ENCODE measurements at places on chromosomes 7 and 10.

DNA sequence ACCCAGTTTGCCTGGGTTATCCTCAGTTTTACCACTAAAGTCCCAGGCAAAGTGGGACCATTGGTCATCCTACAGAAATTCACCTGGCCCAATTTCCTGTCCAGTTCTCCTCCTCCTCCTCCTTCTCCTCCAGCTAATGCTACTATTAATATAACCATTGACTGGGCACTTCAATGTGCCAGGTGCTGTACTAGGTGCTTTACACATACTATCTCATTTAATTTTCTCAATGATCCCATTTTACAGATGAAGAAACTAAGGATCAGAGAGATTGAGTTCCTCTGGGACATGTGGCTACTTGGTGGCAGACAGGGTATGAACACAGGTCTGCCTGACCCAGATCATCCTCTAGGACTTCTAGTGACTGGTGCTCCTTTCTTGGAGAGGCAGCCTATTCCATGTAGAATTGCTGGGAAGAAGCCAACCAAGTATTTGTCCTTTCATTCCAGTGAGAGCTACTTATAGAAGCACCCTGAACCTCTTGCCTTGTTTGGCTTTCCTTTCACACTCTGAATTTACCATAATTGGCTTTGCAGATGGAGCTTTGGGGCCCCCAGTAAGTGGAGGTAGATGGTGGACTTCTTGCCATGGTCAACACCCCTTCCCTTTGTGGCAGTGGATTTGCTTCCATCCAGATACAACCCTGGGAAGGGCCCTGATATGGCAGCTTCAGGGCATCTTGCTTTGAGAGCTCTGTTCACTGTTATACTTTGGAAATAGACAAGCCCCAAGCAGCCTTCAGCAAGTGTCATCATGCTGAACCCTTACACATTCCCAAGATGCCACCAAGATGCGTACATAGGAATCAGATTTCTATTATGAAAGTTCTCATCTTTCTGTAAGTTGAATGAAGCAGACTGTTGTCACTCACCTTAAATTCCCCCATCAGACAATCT is 78.7 kb downstream of the MYOF start:
- no peak for DNase-seq
- H3K27me3 ChIP-seq, result no peaks in the 10 kb centered on the region
- no peaks in the 10 kb centered on the region for H3K36me3 ChIP-seq
- H3K4me3 ChIP-seq, result no peak overlapping the region
- H3K27ac ChIP-seq, result no peak overlapping the region

- peaks cover 15% of the 10 kb centered on the region for H3K4me1 ChIP-seq
- no peak overlapping the region for H3K27ac ChIP-seq
- peaks cover 13% of the 10 kb centered on the region for H3K27me3 ChIP-seq
- H3K4me3 ChIP-seq, result no peak overlapping the region
These were observed 87.3 kb downstream of the BEND7 start for GRCh38 chr10:13441476-13441875.

DNA sequence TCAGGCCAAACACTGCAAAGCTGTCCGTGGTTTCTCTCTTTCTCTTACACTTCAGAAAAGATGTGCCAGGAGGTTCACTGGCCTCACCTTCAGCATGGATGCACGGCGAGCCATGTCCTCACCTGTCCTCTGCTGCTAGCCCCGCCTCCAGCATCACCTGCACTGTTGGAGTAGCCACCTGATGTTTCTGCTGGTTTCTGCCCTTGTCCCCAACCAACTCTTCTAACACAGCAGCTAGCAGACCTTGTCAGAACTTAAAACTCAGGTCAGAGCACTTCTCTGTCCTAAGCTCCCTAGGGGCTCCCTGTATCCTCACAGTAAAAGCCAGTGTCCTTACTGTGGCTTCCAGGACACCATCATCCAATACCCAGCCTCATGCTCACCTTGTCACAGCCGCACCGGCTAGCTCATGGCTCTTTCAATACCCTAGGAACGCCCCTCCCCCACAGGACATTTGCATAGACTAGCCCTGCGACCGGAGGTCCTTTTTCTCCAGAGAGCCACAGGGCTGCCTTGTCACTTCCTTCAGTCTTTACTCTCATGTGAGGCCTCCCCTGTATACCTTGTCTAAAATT is 15.2 kb downstream of the PALD1 start:
- no peak overlapping the region for H3K4me3 ChIP-seq
- H3K27ac ChIP-seq, result no peak overlapping the region
- DNase-seq, result no peak
- H3K4me1 ChIP-seq, result peaks cover 5% of the 10 kb centered on the region
- H3K36me3 ChIP-seq, result no peaks in the 10 kb centered on the region

DNA sequence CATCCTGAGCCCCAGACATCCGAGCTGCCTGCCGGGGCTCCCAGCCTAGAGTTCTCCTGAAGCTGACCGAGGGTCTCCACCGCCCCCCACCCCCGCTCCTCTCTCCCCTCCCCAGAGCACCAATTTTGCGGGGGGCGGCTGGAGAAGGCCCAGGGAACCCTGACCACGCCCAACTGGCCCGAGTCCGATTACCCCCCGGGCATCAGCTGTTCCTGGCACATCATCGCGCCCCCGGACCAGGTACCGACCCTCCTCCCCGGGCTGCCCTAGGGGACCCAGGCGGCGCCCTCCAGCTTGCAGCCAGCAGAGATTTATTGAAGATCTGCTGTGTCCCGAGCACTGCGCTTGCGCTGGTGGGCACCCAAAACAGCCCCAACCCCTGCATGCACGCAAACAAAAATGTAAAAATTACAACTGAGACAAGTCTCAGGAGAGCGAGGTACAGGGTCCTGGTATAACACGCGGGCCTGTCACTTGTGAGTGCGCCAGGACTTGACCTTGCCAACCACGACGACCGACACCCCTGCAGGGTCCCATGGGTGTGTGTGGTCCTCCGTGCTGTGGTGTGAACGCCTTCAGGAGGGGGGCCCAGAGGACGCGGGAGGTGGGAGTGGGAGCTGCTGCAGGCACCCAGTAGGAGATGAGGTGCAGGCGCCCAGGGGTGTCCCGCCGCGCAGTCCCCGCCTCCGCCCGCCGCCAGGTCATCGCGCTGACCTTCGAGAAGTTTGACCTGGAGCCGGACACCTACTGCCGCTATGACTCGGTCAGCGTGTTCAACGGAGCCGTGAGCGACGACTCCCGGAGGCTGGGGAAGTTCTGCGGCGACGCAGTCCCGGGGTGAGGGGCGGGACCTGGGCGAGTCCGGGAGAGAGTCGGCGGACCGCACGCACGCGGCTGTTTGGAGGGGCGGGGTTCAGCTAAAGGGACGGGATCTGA is 3.1 kb downstream of the PCOLCE start:
- H3K27ac ChIP-seq, result peak overlapping the region; percentile 47
- peaks cover 18% of the 10 kb centered on the region for H3K4me1 ChIP-seq
- no peaks in the 10 kb centered on the region for H3K27me3 ChIP-seq
- peak; percentile 41 for DNase-seq
- peak overlapping the region; percentile 38 for H3K4me3 ChIP-seq

- no peaks in the 10 kb centered on the region for H3K27me3 ChIP-seq
- peak overlapping the region; percentile 70 for H3K4me3 ChIP-seq
- peak overlapping the region; percentile 68 for H3K27ac ChIP-seq
- H3K36me3 ChIP-seq, result no peaks in the 10 kb centered on the region
These were observed 2.7 kb upstream of the MUC17 start for GRCh38 chr7:101017064-101017777.

- H3K4me1 ChIP-seq, result no peaks in the 10 kb centered on the region
- no peaks in the 10 kb centered on the region for H3K27me3 ChIP-seq
- H3K27ac ChIP-seq, result no peak overlapping the region
- no peak for DNase-seq
- H3K36me3 ChIP-seq, result no peaks in the 10 kb centered on the region
These were observed 459.0 kb downstream of the PCDH15 start for GRCh38 chr10:54342058-54342457.
